ENCODE measurements at places on chromosomes 4 and X.

DNA sequence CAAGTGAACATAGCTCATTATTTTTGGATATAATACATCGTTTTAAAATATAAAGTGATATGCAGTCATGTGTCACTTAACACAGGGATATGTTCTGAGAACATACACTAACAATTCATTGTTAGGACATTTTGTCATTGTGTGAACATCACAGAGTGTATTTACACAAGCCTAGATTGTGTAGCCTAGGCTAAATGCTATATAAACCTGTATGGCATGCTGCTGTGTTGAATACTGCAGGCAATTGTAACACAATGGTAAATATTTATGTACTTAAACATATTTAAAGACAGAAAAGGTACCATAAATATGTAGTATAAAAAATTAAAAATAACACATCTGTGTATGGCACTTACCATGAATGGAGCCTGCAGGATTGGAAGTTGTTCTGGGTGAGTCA is 44.9 kb upstream of the GPRIN3 start:
- DNase-seq: no peak

DNA sequence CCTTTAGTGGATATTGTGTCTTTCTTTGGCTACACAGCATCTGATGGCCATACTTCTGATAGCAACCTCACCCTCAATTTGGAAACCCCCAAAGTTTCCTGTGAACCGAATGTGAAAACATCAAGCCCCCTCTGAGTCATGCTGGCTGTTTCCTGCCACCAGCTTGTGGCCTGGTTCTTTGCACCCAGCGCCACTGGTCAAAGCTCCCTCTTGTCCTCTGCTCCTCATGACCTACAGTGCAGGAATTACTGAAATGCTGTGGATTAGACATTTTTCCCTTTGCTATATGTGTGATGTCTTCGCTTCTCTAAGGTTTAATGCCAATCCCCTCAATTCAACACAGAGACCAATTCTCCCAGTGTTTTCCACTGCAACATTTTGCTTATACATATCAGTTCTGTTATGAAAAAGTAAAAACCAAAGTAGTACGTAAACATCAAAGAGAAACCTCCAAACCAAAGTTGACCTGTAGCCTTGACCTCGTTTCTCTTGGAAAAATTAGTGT is 224.0 kb upstream of the TENM3 start:
- DNase-seq: no peak

- DNase-seq: no peak
Measured at GRCh38 chrX:14779580-14779979, 93.3 kb downstream of the FANCB start.

- no peak for DNase-seq
Measured at GRCh38 chr4:9849538-9849920, 68.1 kb downstream of the DRD5 start.

DNA sequence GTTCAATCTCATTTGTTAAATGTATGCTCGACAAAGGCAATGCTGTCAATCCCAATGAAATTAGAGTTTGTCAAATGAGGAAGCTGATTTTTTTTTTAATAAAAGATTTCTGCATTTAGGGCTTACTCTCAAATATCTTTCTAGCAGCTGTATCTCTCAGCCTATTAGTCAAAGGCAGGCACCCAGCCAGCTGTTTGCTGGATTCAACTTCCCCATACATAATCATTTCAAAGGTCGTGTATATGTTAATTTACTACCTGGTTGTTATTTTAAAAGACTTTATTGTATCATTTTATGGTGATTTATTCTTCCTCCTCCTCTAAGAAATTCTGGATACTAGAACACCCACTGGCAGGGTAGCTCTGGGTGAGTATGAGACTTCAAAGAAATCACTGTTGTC is 27.1 kb downstream of the RAI2 start:
- no peak for DNase-seq

- DNase-seq: no peak
Measured at GRCh38 chrX:136866337-136867095, 14.0 kb downstream of the RBMX start.

- no peak for DNase-seq
Measured at GRCh38 chr4:166229799-166230198, 356.8 kb downstream of the TLL1 start.

Data from mesendoderm (in vitro differentiated cells).